Activated CD4-positive, CD25-positive, alpha-beta regulatory T cell (primary cell): ENCODE measurements at places on chromosomes 3 and 15.
A peak's percentile ranks its signal among the peaks of the same experiment; 100 is the strongest.

DNA sequence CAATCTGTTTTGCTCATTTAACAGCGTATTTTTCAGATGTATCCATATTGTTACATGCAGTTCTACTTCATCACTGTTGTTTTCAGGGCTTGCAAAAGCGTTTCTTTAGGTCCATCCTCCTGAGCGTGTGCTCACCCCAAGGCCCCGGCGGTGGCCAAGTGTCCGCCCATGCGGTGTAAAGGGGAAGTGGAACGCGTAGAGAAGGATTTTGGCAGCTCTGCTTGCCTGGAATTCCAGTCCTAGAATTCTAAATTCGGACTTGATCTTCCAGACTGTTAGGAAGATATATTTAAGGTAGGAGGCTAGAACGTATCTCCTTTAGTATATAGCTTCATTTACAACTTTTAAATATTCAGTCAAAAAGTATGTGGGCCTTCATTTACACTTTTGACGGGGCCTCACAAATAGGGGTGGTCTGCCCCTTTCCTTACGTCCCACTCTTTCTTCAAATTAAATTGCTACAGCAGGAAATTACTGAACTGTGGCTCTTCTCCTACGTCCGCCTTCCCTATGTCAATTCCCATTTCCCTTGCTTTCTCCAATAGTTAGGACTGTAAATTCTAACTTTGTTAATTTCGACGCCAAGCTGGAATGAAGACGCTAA lies 609 bp upstream of the TBC1D23 start:
- DNase-seq, result no peak

DNA sequence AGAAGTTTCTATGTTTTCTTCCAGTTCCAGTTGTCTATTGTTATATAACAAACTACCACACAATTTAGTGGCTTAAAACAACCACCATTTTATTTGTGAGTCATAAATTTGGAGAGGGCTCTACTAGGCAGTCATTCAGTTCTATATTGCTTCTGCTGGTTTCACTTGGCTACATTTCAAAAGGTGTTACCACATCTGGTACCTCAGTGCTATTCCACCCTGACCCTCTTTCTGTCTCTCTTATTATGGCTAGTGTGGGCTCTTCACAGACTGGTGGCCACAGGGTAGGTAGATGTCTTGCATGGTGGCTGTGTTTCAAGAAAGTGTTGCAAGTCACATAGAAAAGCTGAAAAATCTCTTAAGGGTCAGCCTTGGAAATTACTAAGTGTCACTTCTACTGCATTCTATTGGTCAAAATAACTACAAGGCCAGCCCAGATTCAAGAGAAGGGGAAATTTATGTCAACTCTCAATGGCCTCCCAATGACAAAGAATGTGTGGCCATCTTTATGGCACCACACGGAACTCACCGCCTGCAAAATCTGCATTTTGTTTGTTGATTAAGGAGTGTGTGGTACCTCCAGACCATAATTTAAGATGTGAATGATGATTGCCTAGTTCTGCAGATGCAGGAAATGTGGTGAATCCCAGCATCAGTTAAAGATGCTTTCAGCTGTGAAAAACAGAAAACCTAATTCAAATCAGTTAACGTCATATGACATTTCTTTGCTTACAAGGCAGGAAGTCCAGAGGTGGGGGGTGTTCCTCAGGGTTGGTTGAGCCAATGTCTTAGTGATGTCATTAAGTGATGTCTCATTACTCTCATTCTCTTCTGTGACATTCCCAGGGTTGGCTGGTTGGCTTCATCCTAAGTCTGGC lies 105.8 kb upstream of the RASGRP1 start:
- peak; percentile 30 for DNase-seq

DNA sequence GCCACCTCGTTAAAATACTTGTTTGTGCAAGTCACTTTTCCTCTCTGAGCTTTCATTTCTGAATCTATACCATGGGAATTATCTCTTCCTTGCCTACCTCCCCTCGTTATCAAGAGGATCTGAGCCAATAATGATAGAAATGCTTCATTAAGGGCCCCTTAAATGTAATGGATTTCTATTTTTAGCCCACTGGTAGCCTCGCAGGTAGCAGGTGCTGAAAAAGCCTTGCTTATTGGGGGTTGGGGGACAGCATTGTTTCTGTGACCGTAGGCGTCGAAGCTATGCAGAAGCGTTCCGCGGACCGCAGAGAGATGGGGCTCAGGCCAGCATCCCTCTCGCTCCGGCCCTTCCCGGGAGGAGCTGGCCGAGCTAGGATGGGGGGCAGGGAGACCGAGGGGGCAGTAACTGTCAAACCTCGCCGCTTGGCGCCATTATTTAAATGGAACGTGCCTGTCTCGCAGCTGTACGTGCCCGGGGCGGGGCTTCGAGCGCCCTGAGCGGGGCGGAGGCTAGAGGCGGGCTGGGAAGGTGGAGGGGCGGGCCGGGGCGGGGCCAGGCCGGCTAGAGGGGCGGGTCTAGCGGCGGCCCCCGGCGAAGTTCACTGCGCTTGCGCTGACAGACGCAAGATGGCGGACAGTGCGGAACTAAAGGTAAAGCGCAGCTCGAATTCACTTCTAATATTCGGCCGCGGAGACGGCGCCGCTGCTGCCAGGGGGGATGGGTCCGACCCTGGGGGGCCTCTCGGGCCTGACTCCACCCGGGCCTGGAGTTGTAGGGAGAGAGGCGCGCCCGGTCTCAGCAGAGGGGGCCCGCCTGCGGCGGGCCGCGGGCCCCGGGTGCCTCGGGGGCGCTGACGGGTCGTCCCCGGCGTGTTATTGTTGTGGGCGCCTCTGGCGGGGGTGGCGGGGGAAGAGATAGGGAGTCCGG lies at the start of gene PIAS1:
TSS of gene PIAS1 (plus strand) at position 615 of the 927 bp plus-strand sequence. CDS start at position 627, 12 bp downstream.
- peak; percentile 93 for DNase-seq

DNA sequence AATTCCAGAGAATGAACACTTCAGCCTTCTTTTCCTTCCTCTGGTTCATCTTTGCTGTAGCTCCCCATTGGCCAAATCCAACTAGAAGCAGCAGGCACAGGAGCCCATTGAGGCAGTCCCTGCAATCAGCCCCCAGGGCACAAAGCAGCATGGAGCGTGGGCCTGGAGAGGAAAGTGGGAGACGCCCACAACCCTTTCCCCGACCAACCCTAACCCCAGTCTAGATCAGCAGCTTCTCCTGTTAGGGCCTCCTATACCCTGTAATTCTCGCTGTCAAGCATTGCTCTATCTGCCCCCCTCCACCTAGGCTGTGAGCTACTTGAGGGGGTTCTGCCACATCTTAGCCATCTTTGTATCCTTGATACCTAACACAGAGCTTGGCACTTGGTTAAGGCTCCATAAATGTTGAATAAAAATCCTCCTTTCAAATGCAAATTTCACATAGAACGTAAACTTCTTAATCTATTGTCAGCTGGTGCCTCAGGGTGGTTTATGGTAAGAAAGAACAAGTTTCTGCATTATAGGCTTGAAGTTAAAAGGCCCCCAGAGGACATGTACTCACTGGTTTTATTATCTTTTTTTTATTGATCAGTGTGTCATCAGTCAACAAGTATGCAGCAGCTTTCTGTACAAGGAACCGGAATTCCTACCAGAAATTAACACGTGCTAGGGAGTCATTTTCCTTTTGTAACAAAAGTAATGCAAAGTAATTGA lies 97.9 kb upstream of the PFN2 start:
- DNase-seq, result no peak
